DMS 273 treated with DMSO at 0.1 percent for 48 hours (cell line): ENCODE measurements at places on chromosomes 11 and 22.

DNA sequence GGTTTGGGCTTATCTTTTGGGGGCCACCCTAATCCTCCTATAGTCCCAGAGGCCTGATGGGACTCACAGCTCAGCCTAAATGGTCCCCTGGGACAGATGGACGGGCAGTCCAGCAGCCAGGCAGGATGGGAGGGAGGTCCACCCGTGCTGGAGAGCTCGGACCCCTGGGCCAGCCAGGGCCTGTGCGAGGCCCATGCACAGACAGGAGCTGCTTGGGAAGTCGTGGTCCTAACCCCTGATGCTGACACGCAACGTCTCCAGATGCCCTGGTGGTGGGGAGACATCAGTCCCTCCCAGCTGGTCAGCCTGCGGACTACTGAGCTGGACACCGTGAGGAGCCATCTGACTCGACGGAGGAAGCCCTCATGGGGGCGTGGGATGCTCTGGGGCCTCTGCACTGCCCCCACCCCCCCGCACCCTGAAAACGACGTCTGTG, 31.2 kb upstream of the MUC5AC start:
- no peak for DNase-seq

- no peak for DNase-seq
These were observed 16.3 kb downstream of the SMCO4 start for GRCh38 chr11:93526641-93527583.

- no peak for DNase-seq
These were observed 25.5 kb upstream of the PDGFB start for GRCh38 chr22:39270280-39270679.

DNA sequence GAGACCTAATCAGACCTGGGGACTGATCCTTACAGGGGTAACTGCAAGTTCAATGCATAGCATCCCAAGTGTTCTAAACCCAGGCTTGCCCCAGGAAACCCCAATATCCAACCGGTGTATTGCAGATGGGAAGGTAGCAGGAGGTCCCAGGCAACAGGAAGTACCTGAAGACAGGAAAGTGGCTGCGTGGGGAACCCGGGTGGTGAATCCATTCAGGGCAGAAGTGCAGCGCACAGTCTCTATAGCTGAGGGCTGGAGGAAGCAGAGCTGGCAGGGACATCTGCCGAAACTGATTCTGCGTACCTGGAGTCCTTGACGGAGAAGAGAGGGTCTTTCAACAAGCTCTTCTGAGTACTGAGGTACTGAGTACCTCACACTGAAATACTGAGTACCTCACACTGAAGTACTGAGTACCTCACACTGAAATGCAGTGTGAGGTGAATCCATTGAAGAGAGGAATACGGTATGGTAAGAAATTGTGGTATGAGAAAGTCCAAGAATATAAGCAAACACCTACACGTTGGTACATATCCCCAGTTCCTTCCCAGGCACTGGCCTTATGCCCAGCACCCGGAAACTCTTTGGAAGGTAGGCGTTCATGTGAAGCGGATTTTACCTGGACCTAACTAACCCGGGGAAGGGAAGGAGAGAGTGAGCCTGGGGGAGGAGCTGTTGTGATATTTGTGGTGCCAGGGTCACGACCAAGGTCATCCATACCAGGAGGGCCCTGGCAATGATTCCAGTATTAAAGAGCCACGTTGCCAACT, 20.1 kb downstream of the SCN4B start:
- no peak for DNase-seq

DNA sequence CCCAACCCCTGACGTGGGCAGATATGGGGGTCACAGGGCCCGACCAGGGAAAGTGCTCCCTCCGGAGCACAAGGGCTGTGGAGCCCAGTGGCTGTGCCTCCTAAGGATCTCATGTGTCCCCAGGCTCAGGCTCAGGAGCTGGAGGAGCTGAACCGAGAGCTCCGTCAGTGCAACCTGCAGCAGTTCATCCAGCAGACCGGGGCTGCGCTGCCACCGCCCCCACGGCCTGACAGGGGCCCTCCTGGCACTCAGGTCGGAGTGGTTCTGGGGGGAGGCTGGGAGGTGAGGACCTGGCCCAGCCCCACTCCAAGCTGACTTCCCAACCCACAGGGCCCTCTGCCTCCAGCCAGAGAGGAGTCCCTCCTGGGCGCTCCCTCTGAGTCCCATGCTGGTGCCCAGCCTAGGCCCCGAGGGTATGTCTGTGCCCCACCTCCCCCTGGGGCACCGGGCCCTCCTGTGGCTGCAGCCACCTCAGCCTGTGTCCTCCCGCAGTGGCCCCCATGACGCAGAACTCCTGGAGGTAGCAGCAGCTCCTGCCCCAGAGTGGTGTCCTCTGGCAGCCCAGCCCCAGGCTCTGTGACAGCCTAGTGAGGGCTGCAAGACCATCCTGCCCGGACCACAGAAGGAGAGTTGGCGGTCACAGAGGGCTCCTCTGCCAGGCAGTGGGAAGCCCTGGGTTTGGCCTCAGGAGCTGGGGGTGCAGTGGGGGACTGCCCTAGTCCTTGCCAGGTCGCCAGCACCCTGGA, 2.5 kb downstream of the RASSF7 start:
- no peak for DNase-seq
